ENCODE measurements at places on chromosomes 7 and 10.

DNA sequence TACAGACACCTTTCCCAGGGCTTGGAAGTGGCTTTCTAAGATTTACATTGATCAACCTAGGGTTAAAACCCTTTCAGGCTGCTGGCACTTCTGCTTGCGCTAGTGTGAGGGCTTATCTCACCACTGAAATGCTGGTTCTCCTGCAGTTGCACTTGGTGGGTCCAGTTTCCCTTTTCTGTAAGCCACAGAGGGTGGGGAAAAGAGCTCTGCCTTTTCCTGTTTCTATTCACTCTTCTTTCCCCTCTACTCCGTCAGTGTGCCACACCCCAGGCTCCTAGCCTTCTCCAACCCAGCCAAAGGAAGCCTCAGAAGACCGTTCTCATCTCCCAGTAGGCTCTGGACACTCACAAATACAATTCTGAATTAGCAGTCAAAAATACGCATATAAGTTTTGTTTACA lies 19.0 kb upstream of the CAPZA2 start:
- no peak for DNase-seq

- no peak for DNase-seq
Observed at GRCh38 chr7:117485118-117485620, 5.3 kb downstream of the CFTR start.

DNA sequence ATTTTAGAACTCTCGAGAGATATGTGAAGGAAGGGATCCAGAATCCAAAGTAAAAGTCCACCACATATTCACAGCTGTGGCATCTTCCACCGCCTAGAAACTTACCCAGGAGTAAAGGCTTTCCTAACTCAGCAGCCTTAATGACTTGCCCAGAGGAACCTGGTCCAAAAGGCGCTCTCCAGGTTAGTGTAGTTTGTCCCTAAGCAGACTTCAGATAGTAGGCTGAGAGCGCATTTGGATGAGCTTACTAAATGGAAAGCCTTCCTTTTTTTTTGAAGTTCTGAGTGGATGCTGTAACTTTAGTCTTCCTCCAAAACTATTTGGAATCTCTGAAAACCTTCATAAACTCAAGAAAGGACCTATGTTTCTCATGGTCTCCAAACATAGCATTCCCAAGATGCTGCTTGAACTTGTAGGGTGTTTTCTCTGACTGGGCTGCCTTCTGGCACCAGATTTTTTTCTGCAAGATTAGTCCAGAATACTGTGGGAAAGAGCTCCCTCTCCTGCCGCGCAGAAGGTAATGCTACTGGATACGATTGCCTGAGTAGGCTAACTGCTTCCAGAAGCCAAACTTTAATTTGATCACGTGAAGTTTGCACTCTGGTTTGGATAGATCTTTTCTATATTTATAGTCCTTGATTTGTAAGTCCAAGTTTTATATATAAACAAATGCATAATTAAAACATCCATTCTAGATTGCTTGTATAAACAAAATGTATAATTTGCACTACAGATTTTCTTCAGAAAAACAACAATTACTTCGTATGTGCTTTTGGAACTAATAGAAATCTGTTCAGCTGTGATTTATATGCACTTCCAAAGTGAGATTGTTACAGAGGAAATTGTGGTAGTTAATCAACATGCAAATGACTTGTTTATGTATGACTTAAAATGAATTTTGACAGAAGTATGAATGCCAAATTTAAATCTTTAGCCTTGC lies 19.6 kb upstream of the GPR37 start:
- no peak for DNase-seq

- no peak for DNase-seq
Observed at GRCh38 chr7:99210265-99210970, 2.5 kb upstream of the KPNA7 start.

All from stimulated activated CD4-positive, alpha-beta T cell treated with anti-CD3 and anti-CD28 coated beads, Interleukin-1b, Interleukin-23, amount 100 ng/mL, for 1 hour (primary cell).